ENCODE measurements at places on chromosomes 12 and 14.

DNA sequence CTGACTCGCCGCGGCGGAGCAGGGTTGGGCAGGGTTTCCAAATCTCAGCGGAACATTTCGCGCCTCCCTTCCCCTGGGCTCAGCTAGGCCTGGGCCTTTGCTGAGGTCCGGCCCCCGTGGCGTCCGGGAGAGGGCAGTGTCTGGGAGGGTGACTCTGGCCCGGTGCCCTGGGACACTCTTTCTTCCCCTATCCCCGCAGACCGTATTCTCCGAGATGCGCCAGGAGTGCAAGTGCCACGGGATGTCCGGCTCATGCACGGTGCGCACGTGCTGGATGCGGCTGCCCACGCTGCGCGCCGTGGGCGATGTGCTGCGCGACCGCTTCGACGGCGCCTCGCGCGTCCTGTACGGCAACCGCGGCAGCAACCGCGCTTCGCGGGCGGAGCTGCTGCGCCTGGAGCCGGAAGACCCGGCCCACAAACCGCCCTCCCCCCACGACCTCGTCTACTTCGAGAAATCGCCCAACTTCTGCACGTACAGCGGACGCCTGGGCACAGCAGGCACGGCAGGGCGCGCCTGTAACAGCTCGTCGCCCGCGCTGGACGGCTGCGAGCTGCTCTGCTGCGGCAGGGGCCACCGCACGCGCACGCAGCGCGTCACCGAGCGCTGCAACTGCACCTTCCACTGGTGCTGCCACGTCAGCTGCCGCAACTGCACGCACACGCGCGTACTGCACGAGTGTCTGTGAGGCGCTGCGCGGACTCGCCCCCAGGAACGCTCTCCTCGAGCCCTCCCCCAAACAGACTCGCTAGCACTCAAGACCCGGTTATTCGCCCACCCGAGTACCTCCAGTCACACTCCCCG is 3.0 kb downstream of the WNT1 start:
- DNase-seq, result no peak

DNA sequence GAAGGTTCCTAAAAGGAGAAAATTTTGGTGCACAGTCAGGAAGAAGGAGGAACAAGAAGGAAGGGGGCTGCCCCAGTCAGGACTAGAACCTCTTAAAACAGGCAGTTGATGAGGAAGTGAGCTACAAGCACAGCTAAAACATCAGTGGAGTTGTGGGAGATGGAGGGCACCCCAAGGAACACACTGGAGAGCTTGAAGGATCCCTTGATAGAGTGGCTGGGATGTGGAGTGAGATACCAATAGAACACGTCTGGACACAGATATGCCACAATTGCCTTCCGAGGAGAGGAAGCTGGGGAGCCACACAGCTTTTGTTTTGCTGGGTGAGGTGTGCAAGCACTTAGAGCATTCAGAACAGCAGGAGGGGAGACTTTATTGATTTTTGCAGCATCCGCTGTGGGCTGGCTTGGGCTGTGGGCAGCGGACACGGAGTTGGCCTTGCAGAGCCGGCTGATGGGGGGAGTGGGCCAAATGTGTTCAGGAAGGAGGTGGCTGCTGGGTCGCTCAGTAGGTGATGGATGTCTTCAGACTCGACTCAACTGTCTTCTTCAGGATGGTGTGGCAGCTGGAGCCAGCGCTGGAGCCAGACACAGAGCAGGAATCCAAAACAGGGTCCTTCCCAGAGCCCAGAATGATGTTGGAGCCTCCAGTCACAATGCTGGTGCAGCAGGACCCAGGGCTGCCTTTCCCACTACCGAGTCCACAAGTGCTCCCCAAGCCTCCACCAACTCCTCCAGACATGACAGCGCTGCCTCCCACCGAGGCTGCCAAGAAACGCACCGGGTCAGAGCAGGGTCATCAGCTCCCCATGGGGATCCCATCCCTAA is 4.7 kb upstream of the KRT79 start:
- DNase-seq, result no peak

DNA sequence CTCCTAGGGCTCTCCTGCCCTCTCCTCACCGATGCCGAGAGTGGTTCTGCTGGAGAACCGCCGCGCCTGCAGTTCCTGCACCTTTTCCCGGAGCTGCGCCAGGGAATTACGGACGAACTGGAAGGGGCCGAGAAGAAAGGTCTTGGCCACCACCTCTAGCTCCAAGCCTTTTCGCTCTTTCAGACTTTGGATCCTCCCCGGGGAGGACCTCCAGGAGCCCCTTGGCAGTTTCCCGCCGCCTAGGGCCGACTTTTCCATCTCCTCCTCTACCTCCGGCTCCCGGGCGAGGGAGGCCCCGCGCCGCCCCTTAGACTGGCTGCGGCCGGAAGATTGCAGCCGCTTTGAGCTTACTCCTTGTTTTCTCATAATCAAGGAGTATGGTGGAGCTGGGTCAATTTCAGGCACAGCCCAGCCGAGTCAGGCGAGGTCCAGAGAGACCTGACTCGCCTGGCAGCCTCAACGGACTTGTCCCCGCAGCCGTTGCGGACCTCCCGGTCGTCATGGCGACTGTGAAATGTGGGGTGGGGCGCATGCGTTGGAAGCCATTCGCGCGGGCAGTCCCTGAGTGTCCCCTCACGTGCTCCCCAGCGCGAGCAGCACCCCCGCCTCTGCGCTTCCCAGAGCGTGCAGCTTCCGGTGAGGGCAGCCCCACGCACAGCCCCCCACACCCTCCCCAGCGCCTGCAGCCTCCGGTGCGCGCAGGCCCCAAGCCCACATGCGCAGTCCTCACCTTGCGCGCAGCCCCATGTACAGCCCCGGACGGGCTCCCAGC is at the start of gene DPY19L2:
Gene DPY19L2 (minus strand): TSS at position 466 of the 772 bp plus-strand sequence. CDS start 100 bp downstream, at position 366.
- peak; percentile 78 for DNase-seq

GRCh38 chr12:109959411-109960093 is 36.6 kb downstream of the GIT2 start:
- DNase-seq, result no peak

- DNase-seq, result peak; percentile 80
These were observed 131.7 kb upstream of the ATP2B1 start for GRCh38 chr12:89840162-89840922.

DNA sequence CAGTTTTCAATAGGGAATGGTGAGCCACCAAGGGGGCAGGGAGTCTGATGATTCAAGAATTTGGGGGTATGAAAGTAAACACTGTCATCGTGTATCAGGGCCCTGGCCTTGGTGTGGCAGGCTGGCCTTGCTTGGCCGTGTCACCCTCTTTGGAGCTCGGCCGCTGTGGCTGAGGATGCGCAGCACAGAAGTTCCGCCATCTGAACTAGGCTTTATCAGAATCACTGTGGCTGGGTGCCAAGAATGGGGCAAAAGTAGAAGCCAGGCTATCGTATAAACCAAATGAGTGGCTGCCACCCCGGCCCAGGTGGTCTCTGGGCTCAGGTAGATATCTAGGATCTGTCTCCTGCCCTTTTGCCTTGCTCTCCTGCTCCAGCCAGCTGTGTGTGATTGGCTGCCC is 137.4 kb downstream of the PAPOLA start:
- DNase-seq, result no peak

GRCh38 chr14:35114036-35114435 is 7.8 kb downstream of the PPP2R3C start:
- DNase-seq, result peak; percentile 28

GRCh38 chr14:77276295-77276935 is 5.4 kb upstream of the NGB start:
- DNase-seq, result no peak

- DNase-seq, result no peak
These were observed 362.6 kb downstream of the DAD1 start for GRCh38 chr14:22226381-22226780.

DNA sequence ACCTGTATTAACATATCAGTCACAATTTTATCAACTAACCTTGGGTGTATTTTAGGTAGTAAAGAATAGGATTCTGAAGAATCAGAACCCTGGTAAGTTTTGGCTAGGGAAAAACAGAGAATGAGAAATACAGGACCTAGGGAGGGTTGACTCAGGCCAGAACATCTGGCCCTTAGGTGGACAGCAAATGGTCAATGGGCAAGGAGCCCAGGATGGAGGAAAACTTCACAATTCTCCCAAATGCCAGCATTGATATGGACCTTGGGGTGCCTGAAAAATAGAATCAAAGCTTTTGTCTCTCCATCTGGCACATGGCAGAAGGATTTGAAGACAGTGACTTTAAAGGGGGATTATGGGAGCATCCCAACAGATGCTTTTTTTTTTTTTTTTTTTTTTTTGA is 32.7 kb upstream of the PRPF39 start:
- DNase-seq, result no peak

DNA sequence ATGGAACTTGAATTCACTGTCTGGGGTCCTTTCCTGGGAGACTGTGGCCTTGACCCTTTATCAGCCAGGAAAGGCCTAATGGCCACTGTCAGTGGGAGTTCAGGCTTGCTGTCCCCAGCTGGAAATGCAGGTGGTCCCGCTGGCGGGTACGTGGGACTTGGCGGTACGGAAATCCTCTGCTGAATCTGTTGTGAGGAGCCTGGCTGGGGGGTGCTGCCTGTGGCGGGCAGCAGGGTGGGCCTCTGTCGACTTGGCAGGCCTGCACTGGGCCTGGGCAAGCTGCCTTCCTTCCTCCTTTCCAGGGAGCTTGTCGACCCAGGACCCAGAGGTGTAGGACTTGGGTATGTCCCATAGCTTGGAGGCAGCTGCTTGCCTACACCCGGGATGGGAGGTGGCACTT is 26.3 kb downstream of the ZFYVE21 start:
- no peak for DNase-seq

DNA sequence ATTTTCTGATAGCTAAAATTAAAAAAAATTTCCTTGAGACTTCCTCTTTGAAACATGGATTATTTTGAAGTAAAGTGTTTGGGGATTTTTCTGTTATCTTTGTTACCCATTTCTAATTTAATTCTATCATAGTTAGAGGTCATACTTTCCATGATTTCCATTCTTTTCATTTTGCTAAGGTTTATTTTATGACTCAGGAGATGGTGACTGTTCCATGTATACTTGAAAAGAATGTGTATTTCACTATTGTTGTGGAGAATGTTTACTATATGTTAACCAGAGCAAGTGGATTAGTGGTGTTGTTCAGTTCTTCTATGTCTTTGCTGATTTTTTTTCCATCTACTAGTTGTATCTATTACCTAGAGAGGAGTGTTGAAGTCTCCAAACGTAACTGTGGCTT is 250.5 kb upstream of the PELI2 start:
- peak; percentile 55 for DNase-seq

GRCh38 chr12:1559676-1560091 is 34.7 kb downstream of the FBXL14 start:
- no peak for DNase-seq

DNA sequence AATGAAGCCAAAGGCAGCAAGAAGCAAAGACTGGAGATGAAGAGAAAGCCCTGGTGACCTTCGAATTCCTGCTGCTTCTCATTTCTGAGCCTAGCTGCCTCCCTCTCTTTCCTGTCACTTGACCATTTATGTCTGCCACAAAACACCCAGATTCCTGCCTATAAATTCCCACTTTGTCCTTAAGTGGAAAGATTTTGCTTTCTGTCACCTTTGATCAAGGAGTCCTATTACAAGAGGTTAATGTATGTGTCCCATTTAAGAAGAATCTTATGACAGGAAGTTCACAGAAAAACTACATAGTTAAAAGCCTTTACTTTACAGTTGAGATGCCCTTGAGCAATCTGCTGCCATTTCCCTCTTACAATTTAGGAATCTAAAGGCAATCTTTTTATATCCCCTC is 155.7 kb downstream of the GALC start:
- no peak for DNase-seq

DNA sequence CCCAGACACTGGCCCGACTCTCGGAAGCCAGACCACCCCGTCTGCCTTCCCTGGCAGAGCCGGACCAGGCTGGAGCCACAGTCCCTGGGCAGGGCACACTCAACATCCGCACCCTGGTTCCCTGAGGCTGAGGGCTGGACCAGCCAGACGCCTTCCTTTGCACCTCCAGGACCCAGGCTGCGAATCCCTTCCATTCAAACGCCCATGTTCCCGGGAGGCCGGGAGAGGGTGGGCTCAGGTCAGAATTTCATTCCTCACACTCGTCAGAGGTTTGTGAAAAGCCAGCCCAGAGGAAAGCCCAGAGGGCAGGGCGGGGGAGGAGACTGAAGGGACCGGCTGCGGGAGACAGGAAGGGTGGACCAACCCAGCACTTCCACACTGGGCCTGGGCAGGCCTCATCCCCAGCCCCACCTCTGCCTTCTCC is 58.7 kb downstream of the LRRC74A start:
- DNase-seq, result no peak

- no peak for DNase-seq
These were observed 20.2 kb upstream of the NXPH4 start for GRCh38 chr12:57196439-57196838.

DNA sequence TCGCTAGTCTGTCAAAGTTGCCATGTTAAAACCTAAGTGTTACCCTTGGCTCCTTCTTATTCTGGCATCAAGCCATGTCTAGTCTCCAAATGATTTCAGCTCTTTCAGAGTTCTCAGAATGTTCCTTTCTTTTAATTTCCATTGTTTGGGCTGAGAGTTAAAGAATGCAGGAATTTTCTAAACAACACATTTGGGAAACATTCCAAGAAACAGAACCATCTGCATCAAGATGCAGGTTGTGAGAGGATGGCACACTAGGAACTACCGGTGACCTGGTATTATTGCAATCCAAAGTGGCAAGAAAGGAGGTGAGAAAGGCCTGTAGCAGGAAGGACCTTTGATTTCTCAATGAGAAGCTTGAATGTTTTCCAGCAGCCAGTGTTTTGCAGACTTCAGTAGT is 30.1 kb downstream of the SLC35F4 start:
- DNase-seq, result no peak

DNA sequence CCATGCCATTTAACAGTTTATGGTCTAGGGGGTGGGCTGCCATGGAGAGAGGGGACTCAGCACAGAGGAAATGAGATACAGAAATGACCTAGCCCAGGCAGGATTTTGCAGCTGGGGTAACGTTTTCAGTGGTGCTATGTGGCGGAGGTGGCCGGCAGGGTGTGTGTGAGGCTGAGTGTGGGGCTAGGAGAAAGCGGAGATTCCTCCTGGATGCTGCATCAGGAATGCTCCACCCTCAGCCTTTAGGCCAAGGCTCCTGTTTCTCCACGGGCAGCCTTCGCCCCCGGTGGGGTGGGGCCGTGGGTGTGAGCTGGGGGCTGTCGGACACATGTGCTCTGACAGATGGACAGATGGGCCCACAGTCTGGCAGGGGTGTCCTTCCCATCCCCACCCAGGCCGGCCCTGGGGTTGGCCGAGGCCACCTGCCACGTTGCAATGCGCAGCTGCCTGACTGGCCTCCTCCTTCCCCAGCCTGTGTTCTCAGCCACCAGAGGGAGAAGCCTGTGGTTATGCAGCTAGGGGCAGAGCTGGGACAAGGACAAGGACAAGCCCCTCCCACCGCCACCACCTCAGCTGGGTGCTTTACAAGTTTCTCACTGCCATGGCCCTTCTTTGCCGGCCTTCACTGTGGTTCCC is 44.3 kb downstream of the TEAD4 start:
- DNase-seq, result no peak

GRCh38 chr14:90513161-90514014 is 116.6 kb downstream of the CALM1 start:
- DNase-seq, result peak; percentile 33

GRCh38 chr12:25718081-25718731 is 165.1 kb upstream of the LMNTD1 start:
- no peak for DNase-seq

GRCh38 chr14:21825845-21826244 is 152.2 kb upstream of the OR4E1 start:
- no peak for DNase-seq

Measured in fibroblast of lung (primary cell).